ENCODE measurements at places on chromosomes 7 and 10. TPM values are rescaled to one million over a fixed set of nuclear protein-coding genes. Genes with fewer than 3 reads are reported as not detected.

The COL26A1 gene
- 6.8 TPM for total RNA-seq

- H3K27ac ChIP-seq, result no peak overlapping the region
- H3K4me1 ChIP-seq, result peaks cover 17% of the 10 kb centered on the region
- H3K36me3 ChIP-seq, result no peaks in the 10 kb centered on the region
- H3K27me3 ChIP-seq, result no peaks in the 10 kb centered on the region
These were observed 95.9 kb downstream of the CUBN start for GRCh38 chr10:17033529-17034260.

GRCh38 chr7:78912781-78913180 lies 540.7 kb downstream of the MAGI2 start:
- no peak overlapping the region for H3K4me3 ChIP-seq
- no peaks in the 10 kb centered on the region for H3K27me3 ChIP-seq
- H3K36me3 ChIP-seq, result no peaks in the 10 kb centered on the region
- no peak overlapping the region for H3K27ac ChIP-seq

- no peak overlapping the region for H3K4me3 ChIP-seq
- peaks cover 18% of the 10 kb centered on the region for H3K4me1 ChIP-seq
- no peaks in the 10 kb centered on the region for H3K27me3 ChIP-seq
- H3K27ac ChIP-seq, result no peak overlapping the region
- DNase-seq, result no peak
- H3K36me3 ChIP-seq, result no peaks in the 10 kb centered on the region
These were observed 212.1 kb upstream of the KLF14 start for GRCh38 chr7:130946114-130946513.

DNA sequence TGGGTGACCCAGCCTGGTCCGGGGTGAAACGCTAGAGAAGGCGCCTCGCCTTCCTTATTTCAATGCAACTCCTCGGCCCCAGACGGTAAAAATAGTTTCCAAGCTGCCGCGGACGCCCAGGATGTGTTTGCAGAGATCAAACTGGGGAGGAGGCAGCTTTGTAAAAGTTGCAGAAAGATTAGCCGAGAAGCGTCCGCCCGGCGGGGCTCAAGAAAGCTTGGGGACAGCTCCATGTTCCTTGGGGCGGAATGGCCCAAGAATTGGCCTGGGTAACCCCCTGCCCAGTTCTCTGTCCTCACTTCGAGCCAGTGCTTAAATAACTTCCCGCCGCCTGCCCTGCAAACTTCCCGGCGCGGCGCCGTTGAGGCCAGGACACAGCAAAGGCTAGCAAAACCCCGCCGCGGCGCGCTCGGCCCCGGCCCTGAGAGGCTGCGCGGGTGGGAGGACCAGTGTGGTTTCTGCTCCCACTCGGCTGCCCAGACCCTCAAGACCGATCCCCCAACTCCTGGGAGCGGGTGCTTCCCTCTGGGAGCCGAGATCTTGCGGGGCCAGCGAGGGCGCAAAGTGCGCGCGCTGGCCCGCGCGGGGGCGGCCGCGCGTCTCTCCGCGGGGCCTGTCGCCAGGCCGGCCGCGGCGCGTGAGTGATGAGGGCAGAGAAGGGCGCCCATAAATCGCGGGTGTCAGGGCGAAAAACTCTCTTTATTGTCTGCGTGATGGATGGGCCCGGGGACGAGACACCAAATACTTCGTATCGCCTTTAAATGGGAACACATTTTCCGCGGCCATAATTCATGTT lies 6.3 kb upstream of the ZNF503 start:
- DNase-seq, result no peak
- H3K27ac ChIP-seq, result no peak overlapping the region
- H3K27me3 ChIP-seq, result peaks cover 64% of the 10 kb centered on the region
- H3K4me3 ChIP-seq, result peak overlapping the region; percentile 48

The RBM28 gene
- 40.2 TPM for total RNA-seq

DNA sequence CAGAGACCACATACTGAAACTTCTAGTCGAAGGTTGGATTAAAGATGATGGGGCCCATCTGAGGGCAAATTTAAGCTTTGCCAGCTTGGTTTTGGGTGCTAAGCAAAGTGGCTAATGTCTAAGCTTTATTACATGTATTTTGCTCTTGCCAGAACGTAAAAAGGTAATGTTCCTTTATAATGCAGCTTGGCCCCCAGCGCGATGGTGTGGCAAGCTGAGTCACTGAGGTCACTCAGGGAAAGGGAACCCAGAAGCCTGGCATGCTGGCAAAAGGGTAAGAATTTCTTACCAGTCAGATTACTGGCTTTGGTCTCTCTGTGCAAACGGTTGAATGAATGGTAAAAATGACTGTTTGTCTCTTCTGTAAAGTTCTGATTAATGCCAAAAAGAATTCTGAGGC lies 158.3 kb upstream of the KCND2 start:
- no peaks in the 10 kb centered on the region for H3K4me1 ChIP-seq
- H3K27ac ChIP-seq, result no peak overlapping the region
- no peaks in the 10 kb centered on the region for H3K36me3 ChIP-seq
- DNase-seq, result no peak

- peaks cover 50% of the 10 kb centered on the region for H3K4me1 ChIP-seq
- H3K36me3 ChIP-seq, result no peaks in the 10 kb centered on the region
- H3K4me3 ChIP-seq, result no peak overlapping the region
- no peak for DNase-seq
- H3K27me3 ChIP-seq, result no peaks in the 10 kb centered on the region
These were observed 19.4 kb upstream of the PDGFA start for GRCh38 chr7:538764-539685.

The HTR7 gene
- 0.89 TPM for total RNA-seq

DNA sequence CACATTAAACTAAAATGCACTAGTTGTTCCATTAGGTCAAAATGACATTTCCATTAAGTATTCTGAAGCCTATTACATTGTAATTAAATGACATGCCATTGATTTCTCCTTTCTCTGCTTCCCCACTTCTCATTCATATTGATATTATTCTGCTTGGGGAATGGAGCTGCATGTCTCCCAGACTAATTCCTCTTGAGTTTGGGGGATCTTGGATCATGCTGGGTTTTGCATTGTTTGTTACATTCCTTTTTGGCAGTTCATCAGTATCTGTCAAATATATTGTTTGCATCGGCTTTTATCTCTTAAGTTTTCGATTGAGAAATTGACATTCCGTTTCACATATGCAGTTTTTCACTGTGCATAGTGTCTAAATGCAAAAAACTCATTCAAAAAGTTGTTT lies 65.1 kb upstream of the CYP26C1 start:
- H3K36me3 ChIP-seq, result no peaks in the 10 kb centered on the region
- H3K4me1 ChIP-seq, result no peaks in the 10 kb centered on the region
- no peaks in the 10 kb centered on the region for H3K27me3 ChIP-seq
- no peak for DNase-seq
- no peak overlapping the region for H3K27ac ChIP-seq
- H3K4me3 ChIP-seq, result no peak overlapping the region

- H3K27ac ChIP-seq, result no peak overlapping the region
- no peaks in the 10 kb centered on the region for H3K36me3 ChIP-seq
- H3K4me3 ChIP-seq, result no peak overlapping the region
- no peak for DNase-seq
- no peaks in the 10 kb centered on the region for H3K4me1 ChIP-seq
These were observed 23.8 kb downstream of the MAPK8 start for GRCh38 chr10:48330269-48330668.

DNA sequence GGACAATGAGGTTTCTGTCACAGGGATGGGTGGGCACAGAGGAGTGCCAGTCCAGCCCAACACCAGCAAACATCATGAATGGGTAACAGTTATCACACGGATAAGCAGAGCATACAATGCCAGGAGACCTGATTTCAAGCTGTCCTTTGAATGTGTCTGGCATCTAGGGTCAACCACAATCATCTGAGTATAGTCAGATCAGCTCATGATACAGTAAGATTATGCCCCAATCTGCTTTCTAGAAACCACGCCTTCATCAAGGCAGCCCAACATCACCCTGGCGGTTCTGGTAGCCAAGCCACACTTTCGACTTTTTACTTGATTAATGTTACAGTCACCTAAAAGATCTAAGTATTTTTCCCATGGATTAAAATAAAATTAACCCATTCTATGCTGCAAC lies 10.5 kb downstream of the FAM171A1 start:
- DNase-seq, result no peak
- H3K27ac ChIP-seq, result no peak overlapping the region
- peaks cover 7% of the 10 kb centered on the region for H3K4me1 ChIP-seq
- H3K4me3 ChIP-seq, result no peak overlapping the region
- H3K27me3 ChIP-seq, result no peaks in the 10 kb centered on the region
- H3K36me3 ChIP-seq, result no peaks in the 10 kb centered on the region

DNA sequence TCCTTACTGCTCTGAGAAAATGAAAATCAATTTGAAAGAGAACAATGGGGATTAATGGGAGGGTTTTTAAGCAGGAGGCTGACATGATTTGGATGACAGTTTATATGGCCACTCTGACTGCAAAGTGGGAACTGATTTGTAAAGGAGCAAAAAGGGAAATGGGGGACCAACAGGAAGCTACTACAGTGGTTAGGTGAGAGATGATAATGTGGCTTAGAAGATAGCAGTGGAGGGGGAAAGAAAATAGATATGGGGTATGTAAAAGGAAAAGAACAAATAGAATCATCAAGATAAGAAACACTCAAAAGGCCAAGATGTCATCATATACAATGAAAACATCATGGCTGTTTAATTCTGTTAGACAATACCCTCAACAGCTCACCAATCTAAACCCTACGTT lies 177.5 kb downstream of the ANK3 start:
- DNase-seq, result no peak
- no peak overlapping the region for H3K27ac ChIP-seq
- H3K27me3 ChIP-seq, result no peaks in the 10 kb centered on the region
- no peak overlapping the region for H3K4me3 ChIP-seq

DNA sequence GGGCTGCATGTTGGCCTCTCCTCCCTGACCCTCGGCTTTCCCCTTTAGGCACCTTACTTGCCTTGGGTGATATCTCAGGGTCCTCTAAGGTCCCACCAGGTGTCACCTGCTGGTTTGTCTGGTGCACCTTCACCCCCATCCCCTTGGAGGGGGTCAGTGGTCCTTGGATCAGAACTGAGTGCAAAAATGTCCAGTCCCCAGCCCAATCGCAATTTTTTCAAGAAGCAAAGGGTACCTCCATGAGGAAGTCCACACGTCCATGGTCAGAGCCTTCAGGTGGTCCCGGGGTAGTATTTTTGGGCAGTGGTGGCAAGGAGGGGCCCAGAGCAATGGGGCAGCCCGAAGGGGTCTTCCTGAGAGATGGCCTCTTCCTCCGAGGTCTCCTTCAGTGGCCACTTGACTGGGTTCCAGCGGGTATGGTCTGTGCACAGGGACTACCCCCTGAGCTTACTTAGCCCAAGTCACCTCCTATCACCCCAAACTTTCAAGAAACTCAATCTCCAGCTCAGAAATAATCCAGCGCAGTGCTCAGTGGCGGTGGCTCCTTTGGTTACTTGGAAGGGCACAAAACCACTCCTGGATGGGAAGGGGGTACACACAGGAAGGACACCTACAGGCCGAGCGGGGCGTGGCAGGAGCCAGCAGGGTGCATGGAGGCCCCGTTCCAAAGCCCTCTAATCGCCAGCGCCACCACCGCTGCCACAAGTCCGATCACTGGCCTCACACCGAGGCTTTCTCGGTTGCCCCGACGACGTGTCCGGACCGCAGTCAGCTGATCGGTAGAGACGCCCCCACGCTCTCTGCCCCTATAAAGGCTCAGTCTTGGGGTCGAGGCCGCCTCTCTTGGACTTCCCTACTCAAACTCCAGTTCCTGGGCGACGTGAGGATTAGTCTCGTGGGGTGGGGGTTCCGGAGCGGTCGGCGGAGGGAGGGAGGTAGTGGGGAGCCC lies 4.5 kb downstream of the SAP25 start:
- no peak for DNase-seq
- peak overlapping the region; percentile 46 for H3K4me3 ChIP-seq
- H3K27me3 ChIP-seq, result no peaks in the 10 kb centered on the region
- H3K4me1 ChIP-seq, result peaks cover 29% of the 10 kb centered on the region
- H3K36me3 ChIP-seq, result no peaks in the 10 kb centered on the region

The UPK3B gene
- total RNA-seq, result not detected
